ENCODE measurements at places on chromosomes 7 and 10. TPM values are rescaled to one million over a fixed set of nuclear protein-coding genes. Genes with fewer than 3 reads are reported as not detected.

Gene CLRN3
- total RNA-seq = not detected

Gene CCL24
- not detected for total RNA-seq

Gene INMT
- not detected for total RNA-seq

GRCh38 chr10:61841338-61841875, 60.1 kb upstream of the ARID5B start:
- DNase-seq = no peak

DNA sequence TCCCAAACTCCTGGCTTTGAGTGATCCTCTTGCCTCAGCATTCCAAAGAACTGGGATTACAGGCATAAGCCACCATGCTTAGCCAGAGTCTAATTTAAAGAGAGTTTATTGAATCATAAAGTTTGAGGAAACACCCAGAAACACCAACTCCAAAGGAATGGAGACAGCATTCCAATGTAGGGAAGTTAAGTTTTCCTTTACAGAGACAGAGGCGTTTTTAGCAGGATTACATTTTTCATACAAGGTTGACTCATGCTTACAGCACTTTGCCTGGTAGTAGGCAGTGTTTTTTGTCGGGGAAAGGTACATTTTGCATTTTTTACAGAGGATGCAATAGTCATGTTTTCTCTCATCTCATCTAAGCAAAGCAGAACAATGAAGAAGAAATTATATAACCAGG, 18.9 kb upstream of the OPN4 start:
- DNase-seq = no peak

DNA sequence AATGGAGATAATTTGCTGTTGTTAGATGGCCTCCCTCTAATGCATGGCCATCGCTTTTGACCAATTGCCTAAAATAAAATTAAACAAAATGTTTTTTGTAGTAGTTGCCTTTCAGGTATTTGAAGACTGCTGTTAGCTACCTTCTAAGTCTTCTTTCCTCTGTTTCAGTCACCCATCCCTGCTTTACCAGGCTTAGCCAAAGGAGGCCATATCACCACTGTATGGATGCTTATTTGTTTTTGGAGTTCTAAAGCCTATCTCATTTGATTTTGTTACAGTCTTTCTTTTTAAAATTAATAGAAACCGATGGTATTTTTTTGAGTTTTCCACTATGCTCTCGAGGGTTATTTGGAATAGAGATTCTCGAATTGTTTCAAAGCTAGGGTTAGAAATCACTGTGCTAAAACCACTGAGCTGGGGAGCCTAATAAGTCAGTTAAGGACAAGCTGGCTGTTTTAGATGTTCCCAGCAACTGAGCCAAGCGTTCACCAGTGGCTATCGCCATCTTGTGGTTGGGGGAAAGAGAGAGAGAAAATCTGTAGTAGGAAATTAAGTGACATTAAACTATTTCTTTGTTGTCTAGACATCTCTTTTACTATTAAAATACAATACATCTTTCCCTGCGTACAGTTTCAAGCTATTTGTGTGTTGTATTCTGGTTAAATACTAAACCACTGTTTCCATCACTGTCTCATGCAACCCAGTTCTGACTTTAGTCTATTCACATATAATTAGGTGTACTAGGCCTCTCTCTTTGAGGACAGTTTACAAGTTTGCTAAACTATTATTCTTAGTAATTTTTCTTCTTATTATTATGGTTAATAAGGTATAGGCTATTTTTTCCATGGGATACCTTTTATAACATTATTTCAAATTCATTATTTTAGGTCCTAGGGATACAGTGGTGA, 52.2 kb downstream of the GPR158 start:
- no peak for DNase-seq

- no peak for DNase-seq
These were observed 48.2 kb upstream of the ODAD2 start for GRCh38 chr10:28047061-28047460.
